ENCODE measurements at places on chromosomes 11 and 22.
A peak's percentile ranks its signal among the peaks of the same experiment; 100 is the strongest.

GRCh38 chr11:9462806-9463537 lies 2.2 kb downstream of the ZNF143 start:
- no peak for DNase-seq

DNA sequence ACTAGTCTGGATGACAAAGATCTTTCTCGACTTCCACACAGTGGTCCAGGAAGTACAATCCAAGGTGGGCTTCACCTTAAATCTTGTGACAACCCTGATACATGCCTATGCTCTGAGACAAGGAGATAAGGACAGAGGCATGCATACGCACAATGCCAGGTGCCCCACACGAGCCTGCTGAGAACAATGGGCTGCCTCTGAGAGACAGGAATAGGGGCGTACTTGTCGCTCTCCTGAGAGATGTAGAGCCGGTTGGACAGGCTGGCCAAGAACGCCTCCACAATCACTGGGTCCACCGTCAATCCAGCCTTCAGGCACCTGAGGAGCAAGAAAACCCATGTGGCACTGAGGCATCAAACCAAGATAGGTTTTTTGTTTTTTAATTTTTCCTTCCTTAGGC lies 25.5 kb downstream of the SERPIND1 start:
- DNase-seq, result no peak

DNA sequence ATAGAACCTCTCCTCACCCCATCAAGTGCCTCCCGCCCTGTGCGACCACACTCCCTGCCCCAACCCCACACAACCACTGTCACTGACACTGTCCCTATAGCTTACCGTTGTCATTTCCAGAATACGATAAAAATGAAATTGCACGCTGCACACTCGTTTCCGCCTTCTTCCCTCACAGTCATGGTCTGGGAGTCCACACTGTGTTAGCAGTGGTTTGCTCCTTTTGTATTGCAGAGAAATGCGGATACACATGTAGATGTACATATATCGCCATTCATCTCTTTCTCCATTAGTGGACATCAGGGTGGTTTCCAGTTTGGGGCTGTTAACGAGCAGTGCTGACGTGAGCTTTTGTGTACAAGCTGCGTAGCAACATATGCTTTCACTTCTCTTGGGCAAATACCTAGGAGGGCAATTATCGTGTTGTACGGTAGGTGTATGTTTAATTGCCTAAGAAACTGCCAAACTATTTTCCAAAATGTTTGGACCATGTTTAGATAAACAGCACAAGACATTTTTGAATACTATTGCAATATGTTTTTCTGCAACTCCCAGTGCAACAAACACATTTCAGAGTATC lies 59.2 kb upstream of the CD5 start:
- DNase-seq, result no peak

DNA sequence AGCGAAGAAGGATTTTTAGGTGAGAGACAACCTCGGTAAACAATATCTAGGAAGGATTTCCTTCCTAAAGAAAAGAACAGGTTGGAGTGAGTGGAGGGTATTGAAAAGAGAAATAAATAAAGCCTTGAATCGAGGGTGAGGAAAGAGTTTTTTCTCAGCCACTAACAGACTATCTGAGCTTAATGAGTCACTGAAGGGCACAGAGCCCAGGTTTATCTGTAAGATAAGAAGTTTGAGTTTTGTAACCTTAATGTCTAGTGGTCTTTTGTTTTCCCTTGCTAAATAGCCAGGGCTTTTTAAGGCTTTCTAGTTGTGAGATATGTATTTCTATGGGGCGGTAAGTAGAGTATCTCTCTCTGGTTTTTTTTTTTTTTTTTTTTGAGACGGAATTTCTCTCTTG lies 394.5 kb upstream of the KIRREL3 start:
- DNase-seq, result no peak

DNA sequence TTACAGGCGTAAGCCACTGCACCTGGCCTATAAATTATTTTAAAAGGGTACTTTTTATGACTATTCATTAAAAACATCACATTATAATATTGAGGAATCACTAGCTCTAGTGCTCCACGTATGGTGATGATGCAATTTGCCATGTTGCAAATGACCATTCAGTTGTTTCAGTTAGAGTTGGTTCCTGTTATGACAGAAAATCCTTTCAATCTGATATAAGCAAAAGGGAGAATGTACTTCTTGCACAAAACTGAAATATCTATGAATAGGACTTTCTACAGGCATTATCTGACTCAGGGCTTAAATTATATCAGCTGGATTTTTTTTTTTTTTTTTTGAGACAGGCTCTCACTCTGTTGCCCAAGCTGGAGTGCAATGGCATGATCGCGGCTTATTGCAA lies 45.6 kb upstream of the RRM1 start:
- no peak for DNase-seq

GRCh38 chr11:64687204-64687603 lies 35.8 kb downstream of the NRXN2 start:
- no peak for DNase-seq

GRCh38 chr11:35064114-35064800 lies 74.7 kb upstream of the CD44 start:
- DNase-seq, result no peak

GRCh38 chr11:11979488-11980117 lies 28.8 kb downstream of the DKK3 start:
- DNase-seq, result no peak

GRCh38 chr22:17862646-17863181 lies 88.4 kb upstream of the BID start:
- DNase-seq, result no peak

GRCh38 chr22:17217179-17217578 lies 2.1 kb downstream of the ADA2 start:
- no peak for DNase-seq

DNA sequence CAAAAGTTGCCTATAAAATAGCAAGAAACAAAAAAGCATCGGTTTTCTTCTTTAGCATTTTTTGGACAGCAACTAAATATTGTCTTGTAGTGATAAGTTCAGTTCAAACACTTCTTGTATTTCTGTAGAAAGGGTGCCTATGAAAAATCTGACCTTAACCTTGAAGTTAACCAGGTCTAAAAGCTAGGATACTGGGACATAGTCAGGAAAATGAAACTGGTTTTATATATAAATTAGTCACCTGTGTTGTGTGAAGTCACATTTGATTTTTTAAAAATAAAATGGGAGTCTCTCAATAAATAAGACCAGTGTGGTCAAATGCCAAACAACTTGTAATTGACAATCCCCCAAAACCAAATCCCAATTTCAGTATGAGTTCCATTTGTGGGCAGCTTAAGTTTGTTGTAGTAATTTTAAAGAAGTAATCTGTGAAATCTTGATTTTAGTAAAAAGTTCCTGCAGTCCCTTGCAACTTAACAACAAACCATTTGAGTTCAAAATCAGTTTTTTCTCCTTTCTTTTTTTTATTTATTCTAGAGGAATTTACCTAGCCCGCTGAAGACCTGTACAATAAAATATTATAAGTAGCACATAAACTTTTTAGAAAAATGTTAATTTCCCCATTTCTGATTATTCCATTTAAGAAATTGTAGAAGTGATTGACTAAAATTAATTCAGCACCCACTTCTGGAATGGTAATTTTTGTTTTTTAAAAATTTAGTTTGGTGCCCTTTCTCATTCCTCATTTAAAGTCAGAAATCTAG lies 84.5 kb upstream of the PPARA start:
- DNase-seq, result no peak

DNA sequence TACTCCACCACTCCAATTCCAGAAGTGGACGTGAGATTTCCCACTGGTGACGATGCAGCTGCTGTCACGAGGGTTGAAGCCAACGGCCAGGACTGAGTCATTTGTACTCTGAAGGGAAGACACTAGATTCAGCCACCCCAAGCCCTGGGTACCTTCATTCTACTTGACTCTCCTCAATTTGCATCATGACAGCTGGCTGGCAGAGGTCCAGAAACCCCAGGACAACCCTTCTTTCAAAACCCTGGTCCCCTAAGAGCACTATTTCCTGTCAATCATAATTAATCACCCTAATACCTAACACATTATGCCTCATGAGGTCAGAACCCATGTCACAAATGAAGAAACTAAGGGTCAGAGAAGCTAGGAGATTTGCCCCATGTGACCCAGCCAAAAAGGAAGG lies 4.9 kb downstream of the EML3 start:
- DNase-seq, result no peak

- DNase-seq, result no peak
Observed at GRCh38 chr11:13152736-13153541, 124.7 kb upstream of the BMAL1 start.

DNA sequence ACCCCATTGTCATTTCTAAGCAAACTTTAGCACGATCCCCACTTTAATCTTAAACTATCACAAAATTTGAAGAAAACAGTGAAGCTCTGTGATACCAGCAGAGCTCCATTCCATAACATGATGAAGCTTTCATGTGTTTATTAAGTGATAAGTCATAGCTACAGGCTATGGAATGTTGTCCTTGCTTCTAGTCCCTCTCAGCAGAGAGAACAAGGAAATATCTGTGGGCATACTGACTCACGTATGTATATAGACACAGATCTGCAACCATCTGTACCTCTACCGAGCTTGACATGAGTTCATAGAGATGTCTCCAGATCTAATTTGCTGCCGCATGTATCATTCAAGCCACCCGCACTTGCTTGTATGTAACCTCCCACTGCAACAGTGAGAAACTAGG lies 588.9 kb downstream of the ETS1 start:
- DNase-seq, result no peak

GRCh38 chr11:73335204-73335923 lies 27.3 kb downstream of the ARHGEF17 start:
- no peak for DNase-seq

GRCh38 chr11:26194881-26195280 lies 137.0 kb upstream of the ANO3 start:
- DNase-seq, result no peak

- no peak for DNase-seq
Observed at GRCh38 chr11:45890886-45891550, 5.6 kb downstream of the MAPK8IP1 start.

GRCh38 chr11:93145390-93145915 lies 52.3 kb downstream of the SLC36A4 start:
- DNase-seq, result no peak

- no peak for DNase-seq
Observed at GRCh38 chr11:63536669-63537292, at the start of gene PLAAT4. TSS of gene PLAAT4 (plus strand) at chr11:63536808. CDS start at chr11:63536869, 61 bp downstream.

GRCh38 chr11:19102521-19102900 lies 14.5 kb upstream of the ZDHHC13 start:
- no peak for DNase-seq

DNA sequence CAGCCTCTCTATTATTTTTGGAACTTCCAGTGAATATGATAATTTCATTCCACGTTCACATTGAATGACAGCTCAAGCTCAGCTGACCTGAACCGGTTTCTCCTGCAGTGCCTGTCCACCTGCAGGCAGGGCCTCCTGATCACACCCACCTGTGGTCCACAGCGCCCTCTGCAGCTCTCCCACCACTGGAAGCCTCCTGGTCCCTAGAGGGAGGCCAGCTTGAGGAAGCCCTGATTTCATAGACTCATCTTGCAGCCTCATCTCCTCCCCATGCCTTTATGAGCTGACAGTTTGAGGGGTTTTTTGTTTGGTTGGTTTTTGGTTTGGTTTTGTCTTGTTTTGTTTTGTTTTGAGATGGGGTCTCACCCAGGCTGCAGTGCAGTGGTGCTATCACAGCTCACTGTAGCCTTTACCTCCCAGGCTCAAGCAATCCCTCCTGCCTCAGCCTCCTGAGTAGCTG lies 29.9 kb upstream of the MALAT1 start:
- DNase-seq, result no peak

- DNase-seq, result no peak
Observed at GRCh38 chr11:107705027-107705426, 6.8 kb downstream of the SLN start.

DNA sequence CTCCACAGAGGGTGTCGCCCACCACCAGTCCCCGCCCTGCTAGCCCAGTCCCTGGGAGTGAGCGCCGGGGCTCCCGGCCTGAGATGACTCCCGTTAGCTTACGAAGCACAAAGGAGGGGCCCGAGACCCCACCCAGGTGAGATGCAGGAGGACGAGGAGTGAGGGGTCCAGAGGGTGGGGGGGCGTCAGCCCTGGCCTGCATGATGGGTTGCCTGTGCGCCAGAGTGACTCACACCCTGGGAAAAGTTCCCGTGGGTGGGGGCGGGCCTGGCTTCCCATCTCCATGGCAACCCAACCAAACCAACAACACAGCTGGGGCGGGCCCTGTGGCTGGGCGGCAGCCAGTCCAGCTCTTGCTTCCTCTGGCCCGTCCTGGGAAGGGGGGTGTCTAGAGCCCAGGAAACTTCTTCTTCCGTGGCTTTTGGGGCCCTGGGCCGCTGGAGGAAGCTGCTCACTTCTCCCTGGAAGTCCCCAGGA lies 4.5 kb downstream of the GAS2L1 start:
- peak; percentile 68 for DNase-seq

GRCh38 chr11:12122083-12122482 lies 11.7 kb downstream of the MICAL2 start:
- no peak for DNase-seq

- DNase-seq, result no peak
Observed at GRCh38 chr22:43238526-43239006, 51.6 kb upstream of the TTLL12 start.

- DNase-seq, result no peak
Observed at GRCh38 chr22:44685384-44686056, 16.5 kb upstream of the PRR5 start.

Data from glomerular endothelial cell (primary cell).